Stimulated activated CD4-positive, alpha-beta T cell treated with anti-CD3 and anti-CD28 coated beads, Interleukin-1b, Interleukin-23, amount 100 ng/mL, for 1 hour (primary cell): ENCODE measurements at places on chromosomes 4 and X.

DNA sequence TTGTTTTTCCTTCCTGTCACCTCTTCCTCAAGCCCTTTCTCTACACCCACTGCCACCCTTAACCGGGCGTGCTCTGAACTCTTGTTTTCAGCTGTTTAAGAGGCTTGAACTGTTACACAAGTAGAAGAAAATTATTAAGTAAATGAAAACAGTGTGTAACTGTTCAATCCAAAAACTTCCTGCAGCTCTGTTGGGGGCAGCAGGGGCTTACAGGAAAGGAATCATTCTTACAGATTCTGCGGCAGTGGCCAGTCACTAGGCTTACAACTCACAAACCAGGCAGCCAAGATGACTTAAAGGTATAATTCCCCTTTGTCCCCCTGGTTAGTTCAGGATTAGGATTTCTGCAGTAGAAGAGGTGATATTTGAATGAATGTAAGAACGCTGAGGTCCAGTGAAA is 70.2 kb upstream of the ETNPPL start:
- DNase-seq, result no peak

DNA sequence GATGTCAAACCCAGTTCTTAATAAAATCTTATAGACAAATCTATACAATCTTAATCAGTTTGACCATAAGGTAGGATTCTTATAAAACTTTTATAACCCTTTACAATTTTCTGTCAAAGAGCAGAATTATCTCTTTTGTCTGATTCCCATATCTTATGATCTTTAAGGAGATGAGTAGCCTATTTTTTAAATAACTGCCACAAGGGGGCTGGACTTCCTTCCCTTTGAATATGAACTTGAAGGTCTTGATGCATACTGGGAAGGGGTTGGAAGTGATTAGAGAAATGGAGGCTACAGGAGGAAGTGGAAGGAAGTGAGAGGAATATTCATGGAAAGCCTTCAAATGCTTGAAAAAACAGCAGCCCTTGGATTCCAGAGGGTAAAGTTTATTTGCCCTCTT is 111.1 kb downstream of the APOOL start:
- no peak for DNase-seq

- no peak for DNase-seq
Observed at GRCh38 chr4:112343330-112344080, 46.3 kb downstream of the ALPK1 start.

- DNase-seq, result peak; percentile 46
Observed at GRCh38 chrX:8743126-8743732, 11.3 kb upstream of the ANOS1 start.

DNA sequence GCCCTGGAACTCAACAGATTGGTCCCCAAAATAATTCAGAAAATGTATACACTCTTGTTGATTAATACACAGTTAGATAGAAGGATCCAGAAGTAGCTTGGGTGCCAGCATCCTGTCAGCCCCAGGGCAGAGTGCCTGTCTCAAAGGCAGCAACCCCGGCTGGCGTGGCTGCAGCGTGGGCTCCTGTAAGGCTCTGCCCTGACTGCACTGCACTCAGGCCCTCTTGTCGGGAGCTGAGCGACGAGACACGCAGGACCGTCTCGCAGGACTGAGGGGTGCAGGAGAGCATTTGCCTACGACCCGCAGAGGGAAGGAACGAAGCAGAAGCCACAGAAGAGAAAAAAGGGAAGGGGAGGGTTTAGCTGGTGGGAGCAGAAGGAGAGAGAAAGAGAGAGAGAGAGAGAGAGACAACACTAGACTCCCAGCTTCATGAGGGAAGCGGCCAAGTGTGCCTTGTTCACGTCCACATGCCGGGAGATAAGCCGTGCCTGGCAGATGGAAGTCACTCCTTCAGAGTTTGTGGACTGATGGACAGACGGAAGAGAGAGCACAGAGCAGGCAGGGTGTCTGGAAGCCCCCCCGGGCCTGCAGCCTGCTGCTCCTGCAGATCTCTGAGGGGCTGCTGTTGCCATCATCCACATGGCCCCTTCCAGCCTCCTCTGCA is 38.7 kb upstream of the HELT start:
- DNase-seq, result no peak

DNA sequence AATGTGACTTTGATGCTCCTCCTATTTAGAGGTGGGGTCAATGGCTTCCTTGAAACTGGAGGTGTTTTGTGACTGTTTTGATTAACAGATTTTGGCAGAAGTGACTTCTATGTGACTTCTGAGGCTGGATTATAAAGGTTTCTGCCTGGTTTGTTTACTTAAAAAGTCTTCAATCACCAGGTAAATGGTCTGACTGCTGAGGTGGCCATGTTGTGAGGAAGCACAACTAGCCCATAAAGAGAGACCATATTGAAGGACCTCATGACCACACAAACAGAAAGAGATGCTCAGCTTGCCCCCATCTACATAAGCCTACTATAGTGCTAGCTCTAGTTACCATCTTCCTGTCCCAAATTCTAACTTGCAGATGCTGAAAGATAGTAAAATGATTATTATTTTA is 14.3 kb upstream of the LSM6 start:
- no peak for DNase-seq

GRCh38 chr4:80202741-80203553 is 5.6 kb downstream of the PRDM8 start:
- DNase-seq, result no peak

DNA sequence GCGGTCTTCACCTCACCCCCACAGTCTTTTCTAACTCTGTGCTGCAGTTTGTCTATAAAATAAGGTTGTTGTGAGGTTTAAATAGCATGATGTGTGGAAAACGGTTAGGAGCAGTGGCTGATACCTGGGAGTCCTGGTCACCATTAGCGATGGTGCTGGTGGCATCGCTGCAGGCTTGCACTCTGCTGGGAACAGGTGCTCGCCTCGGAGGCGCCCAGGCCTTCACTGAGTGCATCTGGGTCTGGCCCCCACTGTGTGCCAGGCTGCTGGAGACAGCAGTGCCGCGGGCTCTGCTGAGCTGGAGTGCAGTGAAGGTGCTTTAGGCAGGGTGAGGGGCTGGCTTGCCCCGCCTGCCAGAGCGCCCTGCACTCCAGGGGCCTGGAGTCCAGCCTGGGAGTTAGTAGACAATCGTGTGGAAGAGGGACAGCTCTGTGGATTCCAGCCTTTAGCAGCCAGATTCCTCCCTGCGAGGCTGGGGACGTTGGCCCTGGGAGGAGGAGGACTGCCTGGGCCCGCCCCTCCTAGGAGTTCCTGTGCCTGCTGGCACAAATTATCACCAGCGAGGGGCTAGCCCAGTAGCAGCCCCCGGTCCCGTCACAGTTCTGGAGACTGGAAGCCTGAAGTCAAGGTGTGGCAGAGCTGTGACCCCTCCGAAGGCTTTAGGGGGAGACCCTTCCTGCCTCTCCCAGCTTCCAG is 7.3 kb downstream of the RGS12 start:
- DNase-seq, result no peak

GRCh38 chr4:1986578-1987210 is 22.1 kb downstream of the NELFA start:
- no peak for DNase-seq

- DNase-seq, result peak; percentile 14
Observed at GRCh38 chrX:14528629-14529289, 577 bp upstream of the GLRA2 start.

GRCh38 chr4:138761638-138762220 is 253.9 kb upstream of the NOCT start:
- no peak for DNase-seq

- no peak for DNase-seq
Observed at GRCh38 chrX:10893976-10894375, 217.2 kb upstream of the HCCS start.

GRCh38 chr4:76199664-76200211 is 13.9 kb downstream of the SCARB2 start:
- DNase-seq, result no peak

GRCh38 chr4:76363556-76364290 is 57.2 kb downstream of the STBD1 start:
- no peak for DNase-seq

GRCh38 chr4:68326141-68326540 is 23.7 kb downstream of the YTHDC1 start:
- no peak for DNase-seq

DNA sequence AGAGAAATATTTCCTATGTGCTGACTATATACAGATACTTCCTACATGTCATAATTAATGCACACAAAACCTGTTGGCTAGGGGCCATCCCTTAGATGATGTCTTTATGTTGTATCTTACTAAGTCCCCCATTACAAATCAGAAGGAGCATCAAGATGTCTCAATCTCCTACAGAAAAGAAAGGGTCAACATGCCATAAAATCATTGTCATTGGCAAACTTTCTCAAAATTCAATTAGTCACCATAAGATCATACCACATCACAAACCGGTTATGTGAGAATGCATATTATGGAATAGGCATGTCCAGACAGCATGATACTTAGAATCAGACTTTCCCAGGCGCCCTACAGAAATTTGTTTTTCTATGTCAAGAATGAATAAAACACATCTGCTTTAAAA is 175.2 kb upstream of the TET2 start:
- no peak for DNase-seq

DNA sequence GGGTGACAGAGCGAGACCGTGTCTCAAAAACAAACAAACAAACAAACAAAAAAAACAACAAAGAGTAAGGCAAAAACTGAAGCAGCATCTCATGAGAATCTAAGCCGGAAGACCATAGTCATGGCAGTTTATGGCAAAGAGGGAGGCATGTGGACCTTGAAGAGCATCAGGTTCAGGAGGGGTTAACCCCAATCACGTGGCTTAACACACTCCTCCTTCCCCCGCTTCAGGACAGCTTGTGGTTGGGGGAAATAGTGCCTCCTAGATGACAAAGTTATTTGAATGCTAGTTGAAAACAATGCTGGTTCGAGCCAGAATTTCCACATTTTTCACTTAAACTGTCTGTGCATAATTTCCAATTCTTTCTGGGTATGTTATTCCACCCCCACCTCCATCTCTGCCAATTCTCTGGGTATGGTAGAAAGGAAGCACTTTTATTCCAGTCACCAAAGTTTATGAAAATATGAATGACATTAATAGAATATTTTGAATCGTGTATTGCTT is 11.7 kb upstream of the MAP7D3 start:
- no peak for DNase-seq

- DNase-seq, result no peak
Observed at GRCh38 chr4:10031668-10032590, 10.6 kb upstream of the SLC2A9 start.

GRCh38 chr4:104859601-104860237 is 287.0 kb upstream of the TET2 start:
- no peak for DNase-seq
